ENCODE measurements at places on chromosomes 11 and 22.

GRCh38 chr11:67996622-67997474 lies 7.0 kb downstream of the UNC93B1 start:
- no peak for DNase-seq

GRCh38 chr11:119491753-119492510 lies 69.0 kb upstream of the THY1 start:
- no peak for DNase-seq

DNA sequence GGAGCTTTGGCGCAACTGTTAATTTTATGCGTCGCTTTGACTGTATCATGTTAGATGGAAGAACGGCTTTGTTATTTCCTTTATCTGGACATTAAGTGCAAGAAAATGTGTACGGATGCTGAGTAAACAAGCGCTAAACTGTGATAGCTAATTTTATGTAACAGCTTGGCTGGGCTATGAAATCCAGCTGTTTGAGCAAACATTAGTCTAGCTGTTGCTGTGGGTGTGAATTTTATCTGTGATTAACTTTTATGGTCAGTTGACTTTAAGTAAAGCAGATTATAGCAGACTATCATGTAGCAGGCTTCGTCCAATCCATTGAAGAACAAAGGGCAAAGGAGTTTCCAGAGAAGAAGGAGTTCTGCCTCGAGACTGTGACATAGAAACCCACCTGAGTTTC lies 14.0 kb downstream of the OR8A1 start:
- no peak for DNase-seq

DNA sequence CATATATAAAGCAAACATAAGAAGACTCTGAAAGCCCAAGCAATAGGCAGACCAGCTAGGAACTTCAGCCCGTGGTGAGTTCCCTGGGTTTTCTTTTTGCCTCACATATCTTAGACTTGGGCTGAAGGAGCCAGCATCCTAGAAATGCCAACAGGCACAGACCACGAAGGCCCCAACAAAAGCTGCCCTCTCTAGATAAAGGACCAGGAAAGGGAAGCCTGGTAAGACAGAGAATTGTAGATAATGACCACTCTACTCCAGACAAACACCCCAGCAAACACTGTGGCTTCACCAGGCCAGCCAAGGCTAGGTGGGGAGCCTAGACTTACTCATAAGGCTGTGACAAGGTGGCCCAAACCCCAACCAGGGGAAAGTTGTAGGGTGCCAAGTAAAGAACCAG lies 11.2 kb downstream of the GAL start:
- no peak for DNase-seq

DNA sequence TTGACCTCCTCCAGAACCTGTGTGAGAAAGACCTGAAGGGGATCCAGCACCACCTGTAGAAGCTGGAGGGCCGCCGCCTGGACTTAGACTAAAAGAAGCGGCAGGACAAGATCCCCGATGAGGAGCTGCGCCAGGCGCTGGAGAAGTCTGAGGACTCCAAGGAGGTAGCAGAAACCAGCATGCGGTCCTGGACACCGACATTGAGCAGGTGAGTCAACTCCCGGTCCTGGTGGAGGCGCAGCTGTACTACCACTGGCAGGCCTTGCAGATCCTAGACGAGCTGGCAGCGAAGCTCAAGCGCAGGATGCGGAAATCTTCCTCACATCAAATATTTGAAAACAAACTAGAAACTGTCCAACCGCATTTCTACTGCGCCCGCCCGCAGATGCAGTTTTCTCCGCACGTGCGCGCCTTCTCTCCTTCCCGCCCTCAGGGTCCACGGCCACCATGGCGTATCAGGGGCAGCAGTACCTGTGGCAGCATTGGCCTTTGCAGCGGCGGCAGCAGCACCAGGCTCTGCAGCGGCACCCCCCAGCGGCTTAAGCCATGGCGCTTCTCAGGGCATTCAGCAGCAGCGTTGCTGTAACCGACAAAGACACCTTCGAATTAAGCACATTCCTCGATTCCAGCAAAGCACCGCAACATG lies 10.2 kb downstream of the CLDN25 start:
- no peak for DNase-seq
